ENCODE measurements at places on chromosomes 4 and X. TPM values are rescaled to one million over a fixed set of nuclear protein-coding genes. Genes with fewer than 3 reads are reported as not detected.

The MTTP gene
- 0.33 TPM for total RNA-seq

The HELQ gene
- 13.4 TPM for total RNA-seq

- no peak for DNase-seq
Measured at GRCh38 chrX:73877687-73878086, 314.7 kb downstream of the CHIC1 start.

DNA sequence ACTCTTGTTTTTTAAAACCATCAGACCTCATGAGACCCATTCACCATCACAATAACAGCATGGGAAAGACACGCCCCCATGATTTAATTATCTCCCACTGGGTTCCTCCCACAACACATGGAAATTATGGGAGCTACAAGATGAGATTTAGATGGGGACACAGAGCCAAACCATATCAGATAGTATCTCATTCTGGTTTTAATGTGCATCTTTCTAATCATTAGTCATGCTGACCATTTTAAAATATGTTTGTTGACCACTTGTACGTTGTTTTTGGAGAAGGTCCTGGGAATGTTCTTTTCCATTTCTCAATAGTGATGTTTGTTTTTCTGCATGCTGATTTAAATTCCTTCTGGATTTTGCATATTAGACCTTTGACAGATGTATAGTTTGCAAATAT, 119.0 kb downstream of the RTL3 start:
- no peak for DNase-seq

- no peak for DNase-seq
Measured at GRCh38 chr4:26076896-26077295, 162.9 kb downstream of the SMIM20 start.

GRCh38 chr4:102256321-102256720, 89.0 kb downstream of the SLC39A8 start:
- DNase-seq, result no peak

- no peak for DNase-seq
Measured at GRCh38 chr4:88672987-88673386, 24.6 kb downstream of the NAP1L5 start.

GRCh38 chr4:140003876-140004548, 150.0 kb downstream of the MAML3 start:
- no peak for DNase-seq

All from gastrocnemius medialis (tissue), 4 donors.